Natural killer cell (primary cell): ENCODE measurements at places on chromosomes 2 and 18. TPM values are rescaled to one million over a fixed set of nuclear protein-coding genes. Genes with fewer than 3 reads are reported as not detected.

COL3A1 gene
- total RNA-seq, result not detected

ANKRD23 gene
- 11.2 TPM for total RNA-seq

PIKFYVE gene
- 48.7 TPM for total RNA-seq

PRKAG3 gene
- total RNA-seq, result not detected

ANKRD62 gene
- total RNA-seq, result not detected

ANKRD30B gene
- total RNA-seq, result not detected

- no peak overlapping the region for H3K27ac ChIP-seq
- no peak for DNase-seq
- no peak overlapping the region for H3K4me3 ChIP-seq
- H3K27me3 ChIP-seq, result no peaks in the 10 kb centered on the region
- no peaks in the 10 kb centered on the region for H3K4me1 ChIP-seq
- H3K36me3 ChIP-seq, result no peaks in the 10 kb centered on the region
Observed at GRCh38 chr2:231134910-231135655, 10.2 kb upstream of the HTR2B start.

GRCh38 chr2:36146765-36147164 is 208.8 kb upstream of the CRIM1 start:
- no peak overlapping the region for H3K27ac ChIP-seq
- H3K4me3 ChIP-seq, result no peak overlapping the region
- H3K27me3 ChIP-seq, result no peaks in the 10 kb centered on the region
- no peaks in the 10 kb centered on the region for H3K36me3 ChIP-seq
- H3K4me1 ChIP-seq, result peaks cover 4% of the 10 kb centered on the region

DNA sequence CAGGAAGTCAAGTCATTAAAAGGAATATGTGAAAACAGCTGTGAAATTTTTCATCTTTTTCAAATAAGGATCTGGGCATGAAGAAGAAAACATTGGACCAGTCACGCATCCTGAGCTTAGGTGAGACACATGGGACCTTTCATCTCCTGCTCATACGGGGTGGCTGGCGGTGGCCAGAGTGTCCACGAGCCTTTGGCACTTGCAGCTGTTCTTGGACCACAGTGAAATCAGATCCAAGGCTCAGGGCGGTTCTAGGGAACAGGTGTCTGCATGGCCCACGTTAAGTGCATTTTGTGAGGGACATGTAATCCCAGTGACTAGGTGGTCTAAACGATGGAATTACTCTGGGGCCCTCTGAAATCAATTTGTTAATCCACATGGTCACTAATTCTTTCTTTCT is 212.7 kb upstream of the COPS8 start:
- H3K27me3 ChIP-seq, result no peaks in the 10 kb centered on the region
- no peak overlapping the region for H3K4me3 ChIP-seq
- H3K27ac ChIP-seq, result no peak overlapping the region
- no peak for DNase-seq

DNA sequence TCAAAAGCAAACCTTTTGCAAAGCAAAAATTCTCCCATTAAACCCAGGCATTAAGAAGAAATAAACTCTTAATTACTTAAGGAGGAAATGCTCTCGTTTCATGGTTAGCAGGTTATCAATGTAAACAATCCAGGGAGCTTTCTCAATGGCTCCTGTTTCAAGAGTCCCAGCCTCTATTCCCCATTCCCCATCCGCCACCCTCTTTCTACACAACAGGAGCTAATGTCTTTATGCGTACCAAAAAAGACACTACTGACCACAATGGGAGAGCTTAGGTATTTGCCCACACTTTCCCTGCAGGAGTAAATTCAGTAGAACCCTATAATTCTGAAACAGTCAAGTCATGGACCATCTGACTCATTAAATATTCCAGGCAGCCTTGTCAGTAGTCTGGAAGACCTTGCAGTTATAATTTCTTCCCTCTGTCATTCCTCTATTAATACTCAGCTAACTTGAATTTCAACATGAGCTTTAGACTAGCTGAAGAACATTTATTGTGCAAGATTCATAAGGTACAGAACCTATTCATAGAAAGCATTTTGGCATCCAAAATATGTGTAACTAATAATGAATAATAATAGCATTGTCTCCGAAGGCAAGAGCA is 48.6 kb downstream of the SLC8A1 start:
- no peaks in the 10 kb centered on the region for H3K4me1 ChIP-seq
- no peaks in the 10 kb centered on the region for H3K36me3 ChIP-seq
- no peaks in the 10 kb centered on the region for H3K27me3 ChIP-seq
- H3K27ac ChIP-seq, result no peak overlapping the region
- no peak overlapping the region for H3K4me3 ChIP-seq

DNA sequence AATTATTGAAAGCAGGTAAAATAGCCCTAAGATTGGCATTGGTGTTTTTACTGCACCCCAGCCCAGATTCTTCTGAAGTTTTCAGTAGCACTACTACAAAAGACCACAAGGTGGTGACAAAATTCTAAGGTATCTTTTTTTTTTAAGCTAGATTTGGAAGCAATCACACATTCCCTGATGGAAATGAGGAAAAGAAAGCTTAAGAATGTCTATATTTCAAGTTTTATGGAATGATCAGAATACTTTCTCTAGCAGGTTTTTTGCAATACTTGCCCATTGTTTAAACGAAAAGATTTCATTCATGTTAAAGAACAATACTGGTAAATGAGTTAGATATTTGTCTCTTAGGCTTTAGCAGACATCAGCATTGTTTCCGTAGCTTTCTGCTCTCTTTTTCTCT is 32.1 kb upstream of the ZNF638 start:
- no peak overlapping the region for H3K4me3 ChIP-seq
- no peaks in the 10 kb centered on the region for H3K27me3 ChIP-seq

DNA sequence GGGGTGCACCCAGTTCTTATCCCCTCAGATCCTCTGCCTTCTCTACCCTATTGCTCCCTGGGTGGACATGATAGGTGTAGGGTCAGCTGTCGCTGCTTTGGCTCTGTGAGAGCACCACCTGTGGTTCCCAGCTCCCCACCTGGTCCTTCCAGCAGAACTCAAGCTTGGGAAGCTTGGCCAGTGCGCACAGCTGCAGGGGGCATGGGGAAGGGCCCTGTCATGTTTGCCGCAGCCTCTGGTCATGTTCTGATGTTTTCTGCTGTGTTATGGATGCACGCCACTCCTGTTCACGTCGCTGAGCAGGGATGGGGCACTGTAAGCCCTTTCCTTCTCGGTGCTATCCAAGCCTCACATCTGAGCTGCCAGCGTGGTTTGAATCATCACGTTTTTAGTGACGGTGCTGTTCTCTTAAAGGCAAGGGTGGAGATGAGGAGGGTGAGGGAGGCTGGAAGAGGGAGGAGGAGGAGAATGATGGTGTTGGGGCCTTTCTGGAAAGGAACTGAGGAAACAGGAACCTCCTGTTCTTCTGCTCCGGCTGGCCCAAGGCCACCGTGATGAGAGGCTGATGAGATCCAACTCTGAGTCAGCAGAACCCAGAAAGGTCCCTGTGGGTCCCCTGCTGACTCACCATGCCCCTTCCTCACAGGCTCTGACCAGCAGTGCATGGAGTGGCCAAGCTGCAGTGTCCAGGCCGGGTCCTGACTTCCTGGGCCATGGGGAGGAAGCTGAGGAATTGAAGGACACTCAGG is 78.0 kb downstream of the LIPG start:
- H3K4me1 ChIP-seq, result no peaks in the 10 kb centered on the region
- H3K36me3 ChIP-seq, result no peaks in the 10 kb centered on the region
- no peak overlapping the region for H3K4me3 ChIP-seq
- H3K27me3 ChIP-seq, result no peaks in the 10 kb centered on the region
- H3K27ac ChIP-seq, result no peak overlapping the region
- no peak for DNase-seq

DNA sequence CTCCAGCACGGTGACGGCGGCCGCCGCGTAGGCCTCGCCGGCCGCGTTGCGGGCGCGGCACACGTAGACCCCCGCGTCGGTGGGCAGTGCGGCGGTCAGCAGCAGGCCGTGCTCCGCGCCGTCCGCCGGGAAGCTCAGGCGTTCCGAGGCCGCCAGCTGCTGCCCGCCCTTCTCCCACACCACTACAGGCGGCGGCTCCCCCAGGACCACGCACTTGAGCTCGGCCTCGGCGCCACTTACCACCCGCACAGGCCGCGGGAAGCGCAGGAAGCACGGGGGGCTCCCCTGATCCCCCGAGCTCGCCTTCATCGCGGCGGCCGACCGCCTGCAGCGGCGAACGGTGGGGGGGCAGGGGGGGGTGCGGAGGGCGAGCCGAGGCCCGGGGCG is 422 bp downstream of the OBSL1 start:
- H3K4me3 ChIP-seq, result no peak overlapping the region
- peaks cover 7% of the 10 kb centered on the region for H3K4me1 ChIP-seq
- H3K27me3 ChIP-seq, result peaks cover 11% of the 10 kb centered on the region
- DNase-seq, result no peak
- no peak overlapping the region for H3K27ac ChIP-seq

- no peak overlapping the region for H3K27ac ChIP-seq
- H3K4me1 ChIP-seq, result no peaks in the 10 kb centered on the region
- no peak overlapping the region for H3K4me3 ChIP-seq
- no peaks in the 10 kb centered on the region for H3K27me3 ChIP-seq
Observed at GRCh38 chr2:100616841-100617390, 54.1 kb downstream of the PDCL3 start.

- DNase-seq, result no peak
- no peak overlapping the region for H3K4me3 ChIP-seq
- no peaks in the 10 kb centered on the region for H3K27me3 ChIP-seq
- no peak overlapping the region for H3K27ac ChIP-seq
- H3K4me1 ChIP-seq, result no peaks in the 10 kb centered on the region
- H3K36me3 ChIP-seq, result no peaks in the 10 kb centered on the region
Observed at GRCh38 chr2:211329421-211329820, 773.0 kb downstream of the CPS1 start.

- H3K36me3 ChIP-seq, result no peaks in the 10 kb centered on the region
- H3K27ac ChIP-seq, result no peak overlapping the region
- H3K27me3 ChIP-seq, result no peaks in the 10 kb centered on the region
- no peaks in the 10 kb centered on the region for H3K4me1 ChIP-seq
Observed at GRCh38 chr2:237441605-237442274, 27.8 kb upstream of the COL6A3 start.
